ENCODE measurements at places on chromosomes 4 and X.

- DNase-seq, result no peak
Measured at GRCh38 chrX:3403748-3404147, 57.3 kb upstream of the MXRA5 start.

DNA sequence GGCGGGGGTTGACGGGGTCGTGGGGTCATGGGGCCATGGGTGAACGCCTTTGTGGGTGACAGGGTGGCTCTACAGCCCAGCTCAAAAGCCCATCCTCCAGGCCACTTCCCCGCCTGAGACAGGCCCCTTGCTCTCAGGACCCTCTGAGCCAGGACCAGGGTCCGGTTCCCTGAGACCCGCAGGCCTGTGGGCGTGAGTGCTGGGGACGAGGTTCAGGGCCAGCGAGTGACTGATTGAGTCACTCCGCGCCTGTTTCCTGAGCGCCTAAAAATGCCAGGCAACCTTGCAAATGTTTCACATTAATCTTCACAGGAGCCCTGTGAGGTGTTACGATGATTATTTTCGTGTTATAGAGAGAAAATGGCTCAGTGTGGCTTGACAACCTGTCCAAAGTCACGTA is 97.8 kb downstream of the ZNF674 start:
- DNase-seq, result no peak

DNA sequence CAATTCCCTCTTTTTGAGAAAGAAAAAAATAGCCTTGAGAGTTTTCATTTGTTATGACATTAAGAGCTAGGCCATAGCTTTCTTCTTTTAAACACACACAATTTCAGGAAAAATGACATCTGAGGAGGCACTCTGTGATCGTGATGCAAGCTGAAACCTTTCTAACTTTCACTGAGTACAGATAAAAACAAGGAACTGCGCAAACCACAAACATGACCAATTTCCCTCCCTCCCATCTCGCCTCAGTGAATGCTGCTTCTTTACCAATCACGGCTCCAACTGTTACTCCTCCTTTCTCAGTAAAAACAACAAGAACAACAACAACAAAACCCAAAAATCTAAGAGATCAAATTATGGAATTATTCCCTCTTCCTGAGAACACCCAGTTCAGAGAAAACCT is 626.8 kb downstream of the TLL1 start:
- DNase-seq, result no peak

- DNase-seq, result peak; percentile 75
Measured at GRCh38 chrX:103533511-103534216, 14.4 kb upstream of the RAB40A start.

DNA sequence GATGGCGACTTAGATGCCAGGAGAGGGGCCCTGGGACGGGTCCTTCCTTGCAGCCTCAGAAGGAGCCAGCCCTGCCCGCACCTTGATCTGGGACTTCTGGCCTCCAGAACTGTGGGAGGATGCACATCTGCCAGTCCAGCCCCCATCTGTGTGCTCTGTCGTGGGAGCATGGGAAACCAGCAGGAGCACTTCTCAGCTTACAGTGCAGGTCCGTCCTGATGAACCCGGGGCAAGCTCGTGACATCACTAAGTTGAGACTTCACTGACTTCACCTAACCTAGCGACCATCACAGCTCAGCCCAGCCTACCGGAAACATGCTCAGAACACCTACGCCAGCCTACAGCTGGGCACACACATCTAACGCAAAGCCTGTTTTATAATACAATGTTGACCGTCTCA is 38.1 kb downstream of the ABLIM2 start:
- DNase-seq, result no peak

DNA sequence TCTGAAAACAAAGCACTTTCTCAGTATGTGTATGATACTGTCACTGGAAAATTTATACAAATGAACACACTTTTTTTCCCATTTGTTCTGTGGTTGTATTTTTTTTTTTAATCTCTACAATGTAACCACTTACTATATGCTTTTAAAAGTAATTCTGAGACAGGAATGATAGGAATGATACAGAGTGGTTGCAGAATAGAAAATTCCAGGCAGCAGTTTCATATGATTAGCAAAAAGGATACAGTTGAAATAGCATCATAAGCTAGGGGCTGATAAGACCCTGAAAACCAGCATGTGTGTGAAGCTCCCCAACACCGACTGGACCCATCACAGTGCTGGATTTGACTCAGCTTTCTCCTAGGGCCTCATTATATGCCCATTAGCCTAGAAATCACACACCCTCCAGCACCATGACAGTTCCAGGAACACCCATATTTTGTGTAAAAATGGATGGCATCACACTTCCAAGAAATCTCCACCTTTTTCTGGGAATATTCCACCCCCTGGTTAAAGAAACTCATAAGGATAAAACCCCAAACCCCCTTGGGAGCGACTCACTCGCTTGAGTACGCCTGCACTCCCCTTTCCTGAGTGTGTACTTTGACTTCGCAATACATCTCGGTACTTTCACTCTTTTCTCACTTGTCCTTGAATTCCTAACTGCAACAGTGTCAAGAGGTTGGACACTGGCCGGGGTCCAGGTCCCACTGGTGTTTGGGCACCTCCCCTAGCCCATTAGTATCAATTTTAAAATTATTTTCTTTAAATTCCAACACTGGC is 77.4 kb upstream of the AGA start:
- DNase-seq, result no peak

GRCh38 chr4:15314974-15315373 is 112.9 kb upstream of the C1QTNF7 start:
- no peak for DNase-seq

Measured in activated naive CD4-positive, alpha-beta T cell treated with anti-CD3 and anti-CD28 coated beads, Interleukin-2, amount 10 ng/mL, durations not matched to agents 7 days and 5 days (primary cell).